Activated T-cell treated with anti-CD3 and anti-CD28 coated beads, Interleukin-2, amount 50 U/mL, for 1 hour (primary cell): ENCODE measurements at places on chromosomes 13 and 19.
A peak's percentile ranks its signal among the peaks of the same experiment; 100 is the strongest.

- no peak for DNase-seq
These were observed 9.6 kb downstream of the C19orf53 start for GRCh38 chr19:13783565-13784500.

- no peak for DNase-seq
These were observed 384 bp downstream of the TRAPPC2B start for GRCh38 chr19:57363688-57364181.

DNA sequence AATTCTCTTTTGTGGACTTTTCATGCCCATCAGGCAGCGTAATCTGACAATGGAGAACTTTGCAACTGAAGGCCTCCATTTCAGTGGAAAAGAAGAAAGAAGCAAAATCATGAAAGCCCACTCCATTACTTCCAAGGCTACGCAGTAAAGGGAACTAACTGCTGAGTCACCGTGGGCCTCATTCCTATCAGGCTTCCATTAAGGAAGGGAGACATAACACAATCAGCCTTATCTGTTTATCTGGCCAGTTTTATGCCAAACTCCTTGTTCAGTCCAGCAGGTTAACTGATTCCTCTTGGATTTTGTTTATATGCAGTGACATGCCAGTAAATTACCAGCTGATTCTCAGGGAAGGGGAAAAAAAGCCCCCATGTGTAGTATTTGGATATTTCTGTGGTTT, 56.8 kb upstream of the KATNAL1 start:
- DNase-seq: no peak

GRCh38 chr19:50449236-50449899, 16.7 kb downstream of the MYBPC2 start:
- no peak for DNase-seq

DNA sequence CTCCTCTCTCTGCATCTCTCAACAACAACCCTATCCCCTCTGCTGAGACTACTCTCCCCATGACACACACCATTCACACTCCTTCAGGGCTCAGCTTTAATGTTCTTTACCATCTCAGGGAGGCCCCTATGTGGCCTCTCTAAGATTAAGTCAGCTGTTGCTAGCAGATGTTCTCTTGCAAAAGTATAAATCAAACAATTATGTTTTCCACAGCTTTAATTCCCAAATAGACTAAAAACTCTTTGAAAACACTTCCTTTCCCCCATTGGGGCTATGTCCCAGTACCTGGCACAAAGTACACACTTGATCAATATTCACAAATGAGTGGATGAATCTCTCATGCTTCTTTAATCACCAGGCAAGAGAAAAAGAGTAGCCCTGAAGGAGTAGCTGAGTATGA, 5.1 kb downstream of the PEG3 start:
- DNase-seq: no peak

DNA sequence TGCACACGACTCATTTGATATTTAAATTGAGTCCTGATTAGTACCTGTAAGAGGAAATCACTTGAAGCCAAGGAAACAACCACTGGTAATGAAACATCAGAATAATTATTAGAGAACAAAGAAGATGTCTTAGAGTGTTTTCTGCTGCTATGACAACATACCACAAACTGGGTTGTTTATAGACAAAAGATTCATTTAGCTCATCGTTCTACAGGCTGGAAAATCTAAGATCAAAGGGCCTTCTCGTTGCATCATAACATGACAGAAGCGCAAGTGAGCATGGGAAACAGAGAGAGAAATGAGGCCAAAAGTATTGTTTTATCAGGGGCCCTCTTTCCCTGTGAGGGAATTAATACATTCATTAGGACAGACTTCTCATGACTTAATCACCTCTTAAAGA, 1024.0 kb upstream of the PCDH9 start:
- DNase-seq: no peak

DNA sequence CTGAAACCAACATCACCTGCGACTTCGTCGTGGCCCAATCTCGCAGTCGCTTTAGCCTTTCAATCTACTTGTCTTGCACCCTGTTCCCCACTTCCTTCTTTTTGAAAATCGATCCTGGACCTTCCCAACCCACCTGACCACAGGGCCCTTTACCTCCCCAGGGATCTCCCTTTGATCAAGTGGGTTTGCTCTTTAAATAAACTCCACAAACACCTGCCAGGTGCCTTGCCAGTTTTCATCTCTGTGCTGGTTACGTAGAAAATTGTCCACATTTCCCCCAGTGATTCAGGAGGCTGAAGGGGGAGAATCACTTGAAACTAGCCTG, 14.5 kb upstream of the RAB20 start:
- DNase-seq: no peak

- DNase-seq: no peak
These were observed 25.9 kb upstream of the FNDC3A start for GRCh38 chr13:48949566-48950500.

GRCh38 chr13:29059800-29060199, 239.7 kb downstream of the MTUS2 start:
- no peak for DNase-seq

DNA sequence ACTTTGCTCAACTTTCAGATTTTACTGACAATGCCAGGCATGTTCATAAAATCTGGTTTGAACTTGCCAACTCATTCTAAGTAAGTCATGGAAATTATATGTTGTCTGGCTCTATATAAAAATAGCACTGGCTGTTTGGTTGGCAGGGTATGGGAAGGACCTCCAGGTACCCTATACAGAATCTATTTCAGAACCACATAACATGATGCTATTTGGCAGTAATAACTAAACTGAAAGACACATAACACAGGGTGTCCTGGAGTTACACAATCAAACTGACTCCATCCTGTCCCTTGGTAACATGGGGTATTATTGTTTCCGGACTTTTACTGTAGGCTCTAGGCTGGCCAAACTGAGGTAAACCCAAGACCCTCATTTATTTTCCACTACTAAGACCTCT, 248.8 kb downstream of the RGCC start:
- DNase-seq: no peak

- DNase-seq: no peak
These were observed 362 bp downstream of the WTIP start for GRCh38 chr19:34481861-34482379.

GRCh38 chr19:16068696-16069259, 7.5 kb upstream of the TPM4 start:
- DNase-seq: no peak

DNA sequence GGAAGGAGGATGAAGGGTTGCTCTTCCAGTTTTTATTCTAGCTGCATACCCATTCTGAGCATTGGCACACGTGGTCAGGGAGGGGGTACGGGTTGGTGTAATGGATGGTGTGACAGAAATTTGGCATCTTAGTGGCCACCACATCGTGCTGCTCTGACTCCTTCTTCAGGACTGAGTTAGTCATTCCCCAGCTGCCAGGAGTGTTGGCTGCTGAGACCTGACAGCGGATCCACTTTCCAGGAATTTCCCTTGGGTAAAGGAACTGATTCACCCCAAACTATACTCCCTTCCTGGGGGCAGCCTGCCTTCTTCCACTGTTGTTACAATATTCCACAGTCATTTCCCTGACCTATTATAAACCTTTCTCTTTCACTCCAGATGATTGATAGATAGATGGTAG, 595.5 kb upstream of the KLHL1 start:
- DNase-seq: no peak

DNA sequence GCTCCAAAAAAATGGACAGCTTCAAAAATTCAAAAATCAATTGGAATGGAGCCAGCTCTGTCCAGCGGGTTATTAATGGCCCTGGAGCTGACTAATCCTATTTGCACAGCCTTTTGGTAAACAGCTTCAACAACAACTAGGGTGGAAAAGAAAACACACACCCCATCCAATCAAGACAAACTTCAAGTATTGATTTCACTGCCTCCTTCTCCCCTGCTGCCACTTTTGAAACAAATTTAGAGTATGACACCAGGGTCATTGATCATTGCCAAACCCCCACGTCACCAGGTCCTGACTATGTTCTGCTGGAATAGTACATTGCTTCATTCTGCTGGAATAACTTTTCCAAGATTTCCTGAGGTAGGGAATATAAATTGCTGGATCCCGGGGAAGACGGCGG, 56.8 kb upstream of the GTF3A start:
- no peak for DNase-seq

GRCh38 chr19:49430172-49430677, 5.0 kb downstream of the GFY start:
- no peak for DNase-seq

DNA sequence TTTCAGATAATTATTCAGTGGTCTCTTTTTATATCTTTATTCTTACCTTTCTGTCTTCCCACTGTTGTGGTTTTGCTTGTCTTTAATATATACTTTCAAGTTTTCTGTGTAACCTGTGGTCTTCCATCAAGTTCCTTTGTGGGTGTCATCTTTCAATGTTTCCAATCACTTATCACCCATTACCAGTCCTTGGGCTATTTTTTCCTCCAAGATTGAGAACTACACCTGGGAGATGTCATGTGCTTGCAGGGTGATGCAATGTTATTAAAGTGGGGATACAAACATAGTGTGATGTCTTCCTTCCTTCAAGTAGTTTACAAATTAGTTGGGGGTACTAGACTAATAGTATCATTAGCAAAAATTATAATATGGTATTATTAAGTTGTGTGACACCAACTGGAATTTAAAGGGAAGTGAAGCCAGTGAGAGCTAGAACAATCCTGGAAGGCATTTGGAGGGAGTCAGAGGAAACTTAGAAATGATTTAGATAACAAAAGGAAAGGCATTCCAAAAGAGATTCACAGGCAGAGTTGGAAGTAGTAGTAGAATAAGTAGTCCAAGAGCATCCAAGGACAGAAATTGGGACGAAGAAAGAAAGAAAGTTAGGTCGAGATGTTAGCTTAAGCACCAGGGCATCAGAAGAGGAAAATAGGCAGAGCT, 3.4 kb downstream of the FNDC3A start:
- DNase-seq: no peak

DNA sequence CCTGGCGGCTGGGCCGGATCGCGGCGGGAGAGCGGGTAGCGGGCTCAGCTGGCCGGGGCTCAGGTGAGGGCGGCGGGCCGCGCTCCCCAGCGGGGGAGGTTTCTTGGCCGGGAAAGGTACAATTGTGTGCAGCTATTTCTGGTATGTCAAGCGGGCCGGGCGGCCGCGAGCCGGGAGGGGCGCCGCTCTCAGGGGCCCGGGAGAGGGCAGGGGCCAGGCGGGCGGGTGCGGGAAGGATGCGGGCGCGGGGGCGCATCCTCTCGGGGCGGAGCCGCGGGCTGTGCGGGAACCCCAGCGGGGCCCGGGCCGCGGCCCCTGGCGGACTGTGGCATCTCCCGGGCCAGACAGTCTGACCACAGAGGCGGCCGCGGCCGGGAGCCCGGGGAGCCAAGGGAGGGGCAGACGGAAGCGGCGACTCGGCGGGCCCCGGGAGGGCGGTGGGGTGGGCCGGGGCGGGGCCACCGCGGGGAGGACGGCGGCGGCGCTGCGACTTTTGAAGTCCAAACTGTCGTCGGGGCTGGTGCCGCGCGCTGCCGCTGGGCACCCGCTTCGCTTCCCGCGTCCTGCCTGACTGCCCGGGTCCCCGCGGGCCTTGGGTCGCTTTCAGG, at the start of gene LMO7:
LMO7 (plus strand) TSS at position 503 of the 608 bp plus-strand sequence. CDS start 328 bp downstream, outside the sequence.
- DNase-seq: peak; percentile 65

DNA sequence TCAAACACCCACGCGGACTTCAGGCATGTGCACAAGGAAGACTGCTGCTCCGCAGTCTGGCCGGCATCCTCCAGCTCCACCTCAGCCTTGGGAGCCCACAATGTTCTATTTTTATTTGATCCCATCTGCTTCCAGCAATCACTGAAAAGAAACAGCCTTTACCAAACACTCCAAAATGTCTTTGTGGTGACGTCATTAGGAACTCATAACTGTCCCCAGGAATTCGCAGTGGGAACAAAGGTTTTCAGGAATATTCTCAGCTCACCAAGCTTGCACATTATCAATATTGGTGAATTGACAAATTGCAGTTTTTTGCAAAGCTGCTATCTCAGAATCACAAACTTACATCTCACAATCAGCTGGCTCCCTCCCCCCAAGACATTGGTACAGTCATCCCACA, 15.2 kb upstream of the ZNF841 start:
- no peak for DNase-seq

GRCh38 chr13:21176982-21177284, 475 bp downstream of the MRPL57 start:
- DNase-seq: no peak

GRCh38 chr13:41720839-41721561, 239.9 kb downstream of the VWA8 start:
- no peak for DNase-seq

- DNase-seq: no peak
These were observed 106.5 kb upstream of the RFC3 start for GRCh38 chr13:33711436-33711835.

- no peak for DNase-seq
These were observed 723.9 kb downstream of the GPC5 start for GRCh38 chr13:92122186-92122853.

- DNase-seq: no peak
These were observed 27.6 kb downstream of the EDNRB start for GRCh38 chr13:77891041-77891440.

DNA sequence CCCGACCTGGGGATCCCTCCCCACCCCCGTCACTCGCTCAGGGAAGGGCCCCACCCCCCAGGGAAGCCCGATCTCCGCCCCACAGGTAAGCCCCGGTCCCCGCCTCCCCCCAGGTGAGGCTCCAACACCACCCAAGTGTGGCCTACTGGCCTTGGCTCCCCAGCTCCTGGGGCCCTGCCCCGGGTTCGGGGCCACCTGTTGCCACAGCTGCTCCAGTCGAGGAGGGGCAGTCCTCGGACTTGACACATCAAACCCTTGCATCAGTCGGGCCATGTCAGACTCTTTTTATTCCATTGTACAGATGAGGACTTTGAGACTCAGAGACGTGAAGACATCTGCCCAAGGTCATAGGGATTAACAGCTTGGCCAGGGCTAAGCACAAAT, 512 bp downstream of the CC2D1A start:
- no peak for DNase-seq

GRCh38 chr13:80881034-80881433, 540.1 kb upstream of the SPRY2 start:
- no peak for DNase-seq

- DNase-seq: no peak
These were observed 68.8 kb downstream of the ZNF536 start for GRCh38 chr19:30441011-30441410.

DNA sequence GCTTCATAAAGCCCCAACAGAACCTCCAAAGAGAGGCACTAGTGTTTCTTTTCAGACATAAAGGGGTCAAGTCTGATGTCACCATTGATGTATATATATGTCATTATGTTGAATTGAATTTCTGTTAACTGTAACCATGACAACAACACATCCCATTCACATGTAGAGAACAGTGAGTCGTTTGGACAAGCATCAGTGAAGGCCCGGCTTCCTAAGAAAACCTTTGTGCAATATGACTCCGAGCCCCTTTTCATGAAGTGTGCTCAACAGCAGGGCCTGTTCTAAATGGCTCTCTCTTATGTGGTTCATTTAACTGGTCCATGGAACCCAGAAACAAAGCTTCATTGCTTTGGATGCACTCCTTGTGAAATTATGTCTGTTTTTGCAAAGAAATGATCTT, 67.2 kb upstream of the UBL3 start:
- no peak for DNase-seq

DNA sequence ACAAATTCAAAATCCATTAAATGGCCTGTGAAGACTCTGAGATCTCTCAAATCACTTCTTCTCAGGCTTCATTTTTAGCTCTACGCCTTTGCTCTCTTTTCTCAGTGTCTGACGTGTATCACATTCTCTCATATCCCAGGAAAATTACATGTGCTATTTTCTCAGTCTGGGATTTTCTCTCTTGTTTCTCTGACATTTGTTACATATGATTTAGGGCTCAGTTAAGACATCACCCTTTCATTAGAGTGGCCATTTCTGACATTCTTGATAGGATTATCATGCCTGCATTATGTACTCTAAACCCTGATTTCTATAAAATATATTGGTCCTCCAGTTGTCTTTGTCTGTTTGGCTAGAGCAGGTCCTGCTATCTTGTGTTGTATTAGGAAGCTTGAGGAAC, 136.6 kb downstream of the GPC5 start:
- DNase-seq: no peak
